ENCODE measurements at places on chromosomes 2 and 18. TPM values are rescaled to one million over a fixed set of nuclear protein-coding genes. Genes with fewer than 3 reads are reported as not detected.

The SERPINB4 gene
- not detected for total RNA-seq

The TEX44 gene
- not detected for total RNA-seq

The SAG gene
- total RNA-seq: not detected

The GCG gene
- not detected for total RNA-seq

The LAPTM4A gene
- 212 TPM for total RNA-seq

The SATB2 gene
- 1.3 TPM for total RNA-seq

The IGFBP2 gene
- 15.9 TPM for total RNA-seq

The TSPYL6 gene
- total RNA-seq: not detected

The MAL gene
- not detected for total RNA-seq

The HSBP1L1 gene
- 4.7 TPM for total RNA-seq

The ADAM23 gene
- 8.3 TPM for total RNA-seq

The GTF2A1L gene
- 1.3 TPM for total RNA-seq

The MRPL53 gene
- total RNA-seq: 28.7 TPM

The GALNT13 gene
- total RNA-seq: under 0.01 TPM

The ANKRD30BL gene
- not detected for total RNA-seq

The SCG2 gene
- 2.3 TPM for total RNA-seq

The NEU2 gene
- not detected for total RNA-seq

The ARL4C gene
- 5.6 TPM for total RNA-seq

The OR6B2 gene
- not detected for total RNA-seq

The MYOM1 gene
- total RNA-seq: under 0.01 TPM

The ANKRD62 gene
- not detected for total RNA-seq

The CYP1B1 gene
- total RNA-seq: 64.0 TPM

The ITPRIPL1 gene
- not detected for total RNA-seq

The PIK3C3 gene
- 52.8 TPM for total RNA-seq

The CPLX4 gene
- total RNA-seq: not detected

The GALNT3 gene
- total RNA-seq: not detected

The B3GNT2 gene
- total RNA-seq: 18.3 TPM

The SERPINB3 gene
- total RNA-seq: not detected

The WDR12 gene
- 53.6 TPM for total RNA-seq

The ERFE gene
- total RNA-seq: 24.2 TPM

The AFTPH gene
- total RNA-seq: 7.2 TPM

The REG3A gene
- total RNA-seq: not detected

The SCN2A gene
- not detected for total RNA-seq

The ADRA2B gene
- total RNA-seq: 0.16 TPM

The OSBPL6 gene
- 4.3 TPM for total RNA-seq

The POMC gene
- 2.8 TPM for total RNA-seq

The C1QL2 gene
- total RNA-seq: not detected

The C2orf72 gene
- 2.1 TPM for total RNA-seq

The ATP8B1 gene
- 19.7 TPM for total RNA-seq

The BARD1 gene
- 2.9 TPM for total RNA-seq

Measured in cardiac atrium fibroblast (primary cell).